ENCODE measurements at places on chromosomes 7 and 10.

DNA sequence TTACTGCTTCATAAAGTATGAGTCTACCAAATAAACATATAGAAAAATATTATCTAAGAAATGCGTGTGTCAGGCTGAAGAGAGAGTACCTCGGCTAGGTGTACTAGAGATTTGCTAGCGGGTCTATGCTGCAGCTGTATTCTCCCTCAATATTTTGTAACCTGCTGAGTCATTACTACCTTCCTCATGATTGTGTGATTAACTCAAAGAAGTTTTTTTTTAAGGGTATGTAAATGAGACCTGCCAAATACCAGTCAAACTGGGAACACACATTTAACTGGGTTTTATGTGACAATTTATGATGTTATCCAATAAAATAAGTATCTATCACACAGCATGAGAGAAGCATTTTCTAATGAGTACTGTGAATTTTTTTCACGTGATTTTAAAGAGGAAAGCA, 180.4 kb downstream of the RNF133 start:
- no peak for DNase-seq

DNA sequence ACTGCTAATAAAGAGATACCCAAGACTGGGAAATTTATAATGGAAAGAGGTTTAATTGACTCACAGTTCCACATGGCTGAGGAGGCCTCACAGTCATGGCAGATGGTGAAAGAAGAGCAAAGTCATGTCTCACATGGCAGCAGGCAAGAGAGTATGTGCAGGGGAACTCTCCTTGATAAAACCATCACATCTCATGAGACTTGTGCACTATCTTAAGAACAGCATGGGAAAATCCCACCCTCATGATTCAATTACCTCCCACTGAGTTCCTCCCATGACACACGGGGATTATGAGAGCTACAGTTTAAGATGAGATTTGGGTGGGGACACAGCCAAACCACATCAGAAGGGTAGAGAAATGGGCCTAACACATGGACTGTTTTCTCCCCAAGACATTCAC, 156.3 kb downstream of the CCDC71L start:
- DNase-seq = no peak

GRCh38 chr7:74290553-74290950, 1.3 kb downstream of the CLIP2 start:
- peak; percentile 29 for DNase-seq

GRCh38 chr10:26173837-26174236, 42.7 kb upstream of the GAD2 start:
- DNase-seq = no peak

- DNase-seq = no peak
Measured at GRCh38 chr7:129768614-129769399, 157.3 kb downstream of the NRF1 start.

DNA sequence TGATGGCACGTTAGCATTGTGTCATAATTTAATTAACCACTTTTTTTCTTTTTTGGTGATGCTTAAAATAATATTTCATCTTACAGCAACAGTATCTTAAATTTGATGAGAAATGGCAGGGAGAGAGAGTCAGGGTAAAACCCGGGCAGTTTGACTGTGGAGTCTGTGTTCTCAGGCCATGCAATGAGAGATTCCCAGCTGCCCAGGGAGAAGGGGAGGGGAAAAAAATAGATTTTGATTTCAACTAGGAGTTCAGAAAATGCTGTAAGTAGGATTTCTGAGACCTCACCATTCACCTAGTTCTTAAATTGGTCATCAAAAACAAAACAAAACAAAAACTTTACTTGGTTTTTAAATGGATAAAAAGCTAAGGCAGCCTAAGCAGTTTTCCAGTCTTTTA, 37.4 kb upstream of the XPNPEP1 start:
- DNase-seq = no peak

- peak; percentile 82 for DNase-seq
Measured at GRCh38 chr7:158587162-158588084, at the start of gene PTPRN2. Gene PTPRN2, minus strand, starts transcription at chr7:158587823.

GRCh38 chr7:118289476-118289875, 65.0 kb downstream of the ANKRD7 start:
- DNase-seq = no peak

DNA sequence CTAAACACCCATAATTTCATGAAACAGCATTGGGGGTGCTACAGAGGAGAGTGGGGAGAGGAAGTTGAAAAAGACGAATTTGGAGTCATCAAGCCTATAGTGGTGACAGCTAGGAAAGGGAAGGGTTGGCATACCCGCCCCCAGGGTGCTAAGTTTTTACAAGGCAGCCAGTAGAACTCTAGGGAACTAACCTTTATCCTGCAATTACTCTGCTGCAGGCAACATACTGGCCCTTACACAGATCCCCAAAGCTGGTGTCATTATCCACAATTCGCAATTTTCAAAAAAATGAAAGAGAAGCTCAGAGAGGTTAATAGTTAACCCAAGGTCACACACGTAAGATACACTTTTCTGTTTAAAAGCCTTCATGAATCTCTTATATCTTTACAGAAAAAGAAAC, 14.2 kb upstream of the SLC35B4 start:
- DNase-seq = no peak

DNA sequence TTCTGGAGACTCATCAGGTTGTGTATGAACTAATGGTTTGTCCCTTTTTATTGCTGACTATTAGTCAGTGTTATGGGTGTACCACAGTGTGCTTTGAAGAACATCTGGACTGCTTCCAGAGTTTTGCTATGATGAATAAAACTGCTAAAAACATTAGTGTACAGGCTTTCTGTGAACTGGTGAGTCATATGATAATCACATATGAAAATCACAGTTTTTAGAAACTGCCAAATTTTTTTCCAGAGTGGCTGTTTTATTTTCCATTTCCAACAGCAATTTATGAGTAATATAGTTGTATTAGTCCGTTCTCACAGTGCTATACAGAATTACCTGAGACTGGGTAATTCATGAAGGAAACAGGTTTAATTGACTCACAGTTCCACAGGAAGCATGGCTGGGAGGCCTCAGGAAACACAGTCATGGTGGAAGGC, 281.2 kb upstream of the VSTM2A start:
- DNase-seq = no peak

- DNase-seq = no peak
Measured at GRCh38 chr7:134618756-134619530, 27.7 kb upstream of the BPGM start.

GRCh38 chr7:128672927-128673517, 930 bp downstream of the GARIN1A start:
- peak; percentile 15 for DNase-seq

DNA sequence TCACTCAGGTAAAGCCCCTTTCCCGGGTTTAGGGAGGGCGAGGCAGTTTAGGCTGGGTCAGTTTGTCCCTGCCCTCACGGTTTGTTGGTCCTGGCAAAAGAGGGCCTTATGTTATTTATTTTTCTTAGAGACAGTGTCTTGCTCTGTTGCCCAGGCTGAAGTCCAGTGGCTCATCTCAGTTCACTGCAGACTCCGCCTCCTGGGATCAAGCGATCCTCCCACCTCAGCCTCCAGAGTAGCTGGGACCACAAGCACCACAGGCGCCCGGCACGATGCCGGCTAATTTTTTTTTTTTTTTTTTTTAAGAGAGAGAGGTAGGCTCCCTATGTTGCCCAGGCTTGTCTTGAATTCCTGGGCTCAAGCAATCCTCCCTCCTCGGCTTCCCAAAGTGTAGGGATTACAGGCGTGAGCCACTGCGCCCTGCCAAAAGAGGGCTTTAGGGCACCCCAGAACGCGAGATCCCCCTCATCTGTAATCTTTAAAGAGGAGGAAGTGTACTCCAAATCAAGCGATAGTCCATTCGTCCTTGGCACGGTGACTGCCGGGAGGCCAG, 626 bp upstream of the BMS1 start:
- no peak for DNase-seq

- no peak for DNase-seq
Measured at GRCh38 chr7:43666938-43667337, 62.4 kb downstream of the COA1 start.

DNA sequence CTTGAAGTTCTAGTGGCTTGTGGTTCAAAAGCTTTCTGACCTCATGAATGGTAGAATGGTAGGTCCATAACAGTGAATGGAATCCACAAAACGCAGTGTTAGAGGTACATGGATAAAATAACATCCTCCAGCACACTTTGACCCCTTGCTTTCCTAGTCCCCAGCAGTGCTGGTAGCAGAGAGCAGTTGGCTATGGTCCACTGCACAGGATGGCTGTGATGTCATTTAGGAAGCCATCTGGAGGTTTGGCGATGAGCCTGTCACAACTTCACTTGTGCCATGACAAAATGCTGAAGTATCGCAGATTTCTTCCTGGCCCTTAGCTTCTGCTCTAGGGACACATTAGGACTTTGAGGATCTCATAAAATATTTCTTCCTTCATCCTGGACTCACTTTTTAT, 300.0 kb upstream of the FZD8 start:
- peak; percentile 11 for DNase-seq
